Stimulated activated CD8-positive, alpha-beta memory T cell treated with anti-CD3 and anti-CD28 coated beads, Interleukin-7, amount 100 ng/mL, for 1 hour (primary cell): ENCODE measurements at places on chromosomes 3 and 15.

DNA sequence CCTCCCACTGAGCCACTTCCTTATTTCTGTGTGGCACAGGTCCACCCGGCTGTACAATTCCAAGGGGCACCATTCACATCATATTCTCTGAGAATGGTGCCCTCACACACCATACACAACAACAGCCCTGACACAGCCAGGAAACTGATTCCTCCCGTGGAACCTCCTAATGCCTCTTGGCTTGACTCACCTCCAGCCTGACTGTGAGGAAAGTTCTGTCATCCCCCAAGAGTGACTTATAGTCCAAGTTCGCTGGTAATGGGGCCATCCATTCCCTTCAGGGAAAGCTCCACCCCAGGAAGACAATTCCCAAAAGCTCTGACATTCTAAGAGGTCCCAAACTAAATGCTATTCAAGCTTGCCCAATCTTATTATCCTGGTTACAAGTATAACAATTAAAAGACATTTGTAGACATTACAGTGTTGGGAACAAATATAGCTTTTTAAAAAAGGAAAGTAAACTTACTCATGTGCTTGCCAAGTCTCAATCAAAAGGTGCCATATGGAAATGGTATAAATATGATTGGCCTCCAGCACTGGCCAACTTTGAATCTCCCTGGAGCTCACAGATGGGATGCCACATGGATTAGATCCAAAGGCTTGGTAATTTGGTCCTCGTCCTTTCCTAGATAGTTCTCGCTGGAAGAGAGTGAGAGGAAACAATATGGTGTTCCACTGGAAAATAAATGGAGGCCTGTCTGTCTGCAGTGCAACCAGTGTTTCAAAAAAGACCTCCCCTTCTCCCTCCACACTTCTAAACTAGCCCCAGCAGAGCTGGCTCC is 56.3 kb upstream of the PSMD6 start:
- DNase-seq: no peak

- no peak for DNase-seq
These were observed 124.5 kb downstream of the SUCLG2 start for GRCh38 chr3:67529915-67530314.

GRCh38 chr3:171525437-171525836 is 65.2 kb upstream of the TNIK start:
- DNase-seq: no peak

DNA sequence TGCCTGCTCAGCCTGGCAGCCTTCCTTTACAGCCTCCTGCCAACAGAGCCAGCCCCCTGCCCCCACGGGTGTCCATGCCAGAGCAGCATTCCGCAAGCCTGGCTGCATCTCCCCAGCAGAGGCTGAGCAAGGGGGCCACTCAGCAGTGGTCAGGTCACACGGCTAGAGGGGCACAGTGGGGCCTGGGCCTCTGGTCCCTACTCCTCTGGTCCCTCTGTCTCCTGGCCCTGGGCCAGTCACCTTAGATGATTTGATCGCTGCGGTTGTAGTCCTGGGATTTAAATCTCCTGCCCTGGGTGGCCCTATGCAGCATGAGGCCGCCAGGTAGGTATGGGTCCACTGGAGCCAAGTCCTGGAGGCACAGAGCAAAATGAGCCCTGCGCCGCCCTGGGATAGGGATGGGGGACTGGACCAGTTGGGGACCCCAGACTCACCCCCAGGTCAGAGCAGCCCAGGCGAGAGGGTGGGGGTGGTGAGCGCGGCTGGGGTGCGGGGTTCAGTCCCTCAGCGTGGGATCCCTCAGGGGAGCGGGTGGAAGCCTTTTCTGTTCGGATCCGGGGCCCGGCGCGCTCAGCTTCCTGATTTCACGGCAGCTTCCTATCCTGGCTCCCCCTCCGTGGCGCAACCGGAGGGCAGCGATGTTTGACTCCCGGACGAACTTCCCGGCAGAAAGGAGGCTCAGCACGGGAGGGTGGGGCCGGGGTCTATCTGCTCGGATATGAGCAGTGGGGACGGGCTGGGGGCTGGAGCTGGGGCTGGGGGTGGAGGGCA is at the start of gene ZBTB47:
TSS of gene ZBTB47 (plus strand) at position 138 of the 771 bp plus-strand sequence. CDS start 4,659 bp downstream, outside the sequence.
- DNase-seq: no peak

GRCh38 chr3:183734750-183735494 is 37.3 kb downstream of the YEATS2 start:
- no peak for DNase-seq

- DNase-seq: no peak
These were observed 34.6 kb downstream of the PAK2 start for GRCh38 chr3:196774191-196774820.
